Activated T-cell treated with anti-CD3 and anti-CD28 coated beads, Interleukin-2, amount 50 U/mL, for 24 hours (primary cell): ENCODE measurements at places on chromosomes 4 and X.

- no peak for DNase-seq
Measured at GRCh38 chr4:169988252-169988651, 37.9 kb downstream of the MFAP3L start.

DNA sequence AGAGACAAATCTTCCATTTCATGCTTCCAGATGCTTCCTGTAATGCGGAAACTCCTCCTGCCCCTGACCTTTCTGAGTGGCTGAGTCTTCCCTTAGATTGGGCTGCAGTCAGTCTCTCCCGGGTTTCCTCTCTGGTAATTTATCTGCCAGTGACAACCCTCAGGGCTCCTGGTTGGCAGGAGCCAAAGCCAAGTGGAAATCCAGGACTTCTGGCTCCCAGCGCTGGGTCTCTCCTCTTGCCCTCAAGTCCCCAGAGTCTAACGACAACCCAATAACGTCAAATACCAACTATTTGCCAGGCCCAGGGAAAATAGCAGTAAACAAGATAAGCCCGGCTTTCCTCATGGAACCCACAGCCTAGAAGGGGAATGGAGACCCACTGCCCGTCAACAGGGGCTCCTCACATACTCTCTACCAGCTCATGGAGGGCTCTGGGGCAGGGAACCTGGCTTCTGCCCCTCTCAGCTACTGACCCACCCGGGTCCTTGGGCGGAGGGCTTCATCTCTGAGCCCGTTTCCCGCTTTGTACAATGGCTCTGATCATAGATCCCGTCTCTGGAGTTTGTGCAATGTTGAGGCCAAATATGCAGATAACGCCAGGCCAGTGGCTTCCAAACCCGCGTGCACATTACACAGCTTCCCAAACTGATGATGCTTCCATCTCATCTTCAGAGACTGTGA, 1.1 kb upstream of the TBC1D14 start:
- DNase-seq, result no peak

- DNase-seq, result no peak
Measured at GRCh38 chr4:99149426-99150019, 5.4 kb upstream of the ADH4 start.

DNA sequence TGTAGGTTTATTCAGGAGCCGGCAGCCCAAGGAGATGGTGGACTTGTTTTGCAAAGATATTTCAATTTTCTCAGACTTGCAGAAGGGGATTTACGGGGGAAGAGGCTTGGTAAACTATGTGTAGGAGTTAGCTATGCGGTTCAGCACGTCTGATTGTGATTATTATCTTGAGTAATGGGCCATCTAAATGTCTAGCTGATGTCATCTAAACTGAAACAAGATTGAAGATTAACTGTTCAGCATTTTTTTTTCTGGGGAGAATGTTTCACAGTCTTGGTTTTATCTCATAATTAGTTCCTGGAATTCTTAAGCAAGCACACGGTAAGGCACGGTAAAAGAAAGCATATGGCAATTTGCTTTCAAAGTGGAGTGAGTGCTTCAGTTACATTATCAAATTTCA, 207.3 kb upstream of the CXorf51B start:
- no peak for DNase-seq

DNA sequence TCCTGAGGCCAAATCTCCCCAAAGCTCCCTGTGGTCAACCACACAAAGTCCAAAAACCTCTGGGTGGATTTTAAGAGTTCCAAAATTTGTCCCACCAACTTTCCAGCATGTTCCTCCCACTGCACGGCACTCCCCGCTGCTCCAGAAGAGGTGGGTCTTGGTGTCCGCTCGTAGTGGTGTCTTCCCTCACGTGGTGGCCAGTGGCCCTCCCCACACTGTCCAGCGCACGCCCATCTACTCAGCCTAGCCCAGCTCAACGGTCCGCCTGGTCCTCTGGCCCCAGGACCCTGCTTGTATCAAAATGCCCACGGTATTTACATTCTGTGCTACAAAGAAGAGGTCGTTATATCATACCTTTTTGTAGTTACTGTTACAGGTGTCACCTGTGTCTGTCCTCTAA, 83.5 kb downstream of the NSUN7 start:
- no peak for DNase-seq

GRCh38 chr4:86934147-86934770, 552 bp upstream of the AFF1 start:
- peak; percentile 37 for DNase-seq

- no peak for DNase-seq
Measured at GRCh38 chrX:153884136-153884535, 1.8 kb downstream of the L1CAM start.

DNA sequence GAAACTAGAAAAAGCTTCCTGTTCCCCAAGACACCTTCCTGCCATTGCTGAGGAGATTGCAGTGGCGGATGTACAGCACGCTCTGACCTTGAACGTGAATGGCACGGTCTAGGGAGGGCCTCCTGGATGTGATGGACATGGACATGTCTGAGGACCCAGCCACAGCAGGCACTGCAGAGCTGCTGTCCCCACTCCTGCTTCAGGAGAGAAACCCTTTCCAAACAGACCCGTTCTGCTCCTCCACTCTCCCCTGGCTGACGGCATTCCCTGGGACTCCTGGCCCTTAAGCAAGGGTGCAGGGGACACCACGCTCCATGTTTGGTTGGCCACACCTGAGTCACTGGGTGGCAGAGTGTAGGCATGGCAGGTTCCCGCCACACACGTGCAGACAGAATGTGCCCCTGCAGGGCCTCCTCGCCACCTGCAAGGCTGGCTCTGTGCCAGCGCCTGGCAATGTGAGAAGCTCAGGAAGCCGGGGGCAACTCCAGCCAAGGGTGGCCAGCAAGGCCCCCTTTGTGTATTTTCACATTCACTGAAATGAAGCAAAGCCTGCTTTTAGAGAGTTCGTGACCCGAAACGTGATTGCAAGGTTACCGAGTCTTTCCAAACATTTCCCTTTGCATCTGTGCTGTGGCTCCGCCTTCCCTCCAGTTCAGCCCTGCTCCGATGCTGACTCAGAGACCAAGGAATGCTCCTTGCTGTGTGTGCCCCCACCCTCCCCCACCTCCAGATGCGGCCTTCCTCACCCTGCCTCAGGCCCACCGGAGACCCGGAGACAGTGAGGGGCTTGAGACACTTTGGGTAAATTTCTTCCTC, 46.1 kb downstream of the HTRA3 start:
- DNase-seq, result peak; percentile 15
